Esophagus squamous epithelium (tissue), 5 donors: ENCODE measurements at places on chromosomes 6 and 20.
A peak's percentile ranks its signal among the peaks of the same experiment; 100 is the strongest.

GRCh38 chr6:40807484-40807883 is 220.3 kb upstream of the LRFN2 start:
- H3K27me3 ChIP-seq = no peaks in the 10 kb centered on the region
- peaks cover 30% of the 10 kb centered on the region for H3K4me1 ChIP-seq
- no peak for DNase-seq
- H3K36me3 ChIP-seq = no peaks in the 10 kb centered on the region
- H3K4me3 ChIP-seq = no peak overlapping the region
- peak overlapping the region; percentile 60 for H3K27ac ChIP-seq

- no peaks in the 10 kb centered on the region for H3K36me3 ChIP-seq
- H3K27ac ChIP-seq = peak overlapping the region; percentile 89
- H3K4me1 ChIP-seq = no peaks in the 10 kb centered on the region
- H3K4me3 ChIP-seq = peak overlapping the region; percentile 75
- no peaks in the 10 kb centered on the region for H3K27me3 ChIP-seq
Observed at GRCh38 chr6:106360989-106361430, 493 bp downstream of the CRYBG1 start.

GRCh38 chr6:130138116-130138908 is 84.4 kb downstream of the SAMD3 start:
- H3K4me3 ChIP-seq = no peak overlapping the region
- no peak overlapping the region for H3K27ac ChIP-seq
- H3K4me1 ChIP-seq = no peaks in the 10 kb centered on the region
- H3K36me3 ChIP-seq = no peaks in the 10 kb centered on the region
- no peaks in the 10 kb centered on the region for H3K27me3 ChIP-seq

DNA sequence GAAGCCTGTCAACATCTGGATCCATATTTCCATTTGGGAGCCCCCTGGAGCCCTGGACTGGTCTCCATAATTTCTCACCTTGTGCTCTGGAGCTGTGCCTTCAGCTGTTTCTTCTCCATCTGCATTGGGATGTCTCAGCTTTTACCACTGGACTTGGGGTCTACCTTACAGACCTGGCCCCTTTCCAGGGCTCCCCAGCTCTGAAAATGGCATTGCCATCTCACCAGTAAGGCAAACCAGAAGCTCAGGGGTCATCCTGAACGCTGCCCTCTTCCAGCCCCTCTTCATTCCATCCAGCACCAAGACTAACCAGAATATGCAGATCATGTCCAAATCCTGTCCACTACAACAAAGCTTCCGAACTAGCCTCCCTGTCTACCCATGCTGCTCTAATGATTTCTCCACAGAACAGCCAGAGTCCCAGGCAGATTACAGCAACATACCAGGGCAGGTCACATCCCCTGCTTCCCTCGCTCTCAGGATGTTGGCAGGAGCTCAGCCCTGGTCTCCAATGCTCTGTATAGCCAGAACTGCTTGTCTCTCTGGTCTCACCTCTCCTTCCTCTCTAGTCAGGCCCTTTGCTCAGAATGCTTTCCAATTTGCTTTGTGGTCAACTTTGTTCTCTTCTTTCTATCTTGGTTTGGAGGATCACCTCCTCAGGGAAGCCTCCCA is 17.7 kb upstream of the NNAT start:
- H3K27me3 ChIP-seq = no peaks in the 10 kb centered on the region
- H3K36me3 ChIP-seq = no peaks in the 10 kb centered on the region
- peaks cover 28% of the 10 kb centered on the region for H3K4me1 ChIP-seq
- DNase-seq = no peak

DNA sequence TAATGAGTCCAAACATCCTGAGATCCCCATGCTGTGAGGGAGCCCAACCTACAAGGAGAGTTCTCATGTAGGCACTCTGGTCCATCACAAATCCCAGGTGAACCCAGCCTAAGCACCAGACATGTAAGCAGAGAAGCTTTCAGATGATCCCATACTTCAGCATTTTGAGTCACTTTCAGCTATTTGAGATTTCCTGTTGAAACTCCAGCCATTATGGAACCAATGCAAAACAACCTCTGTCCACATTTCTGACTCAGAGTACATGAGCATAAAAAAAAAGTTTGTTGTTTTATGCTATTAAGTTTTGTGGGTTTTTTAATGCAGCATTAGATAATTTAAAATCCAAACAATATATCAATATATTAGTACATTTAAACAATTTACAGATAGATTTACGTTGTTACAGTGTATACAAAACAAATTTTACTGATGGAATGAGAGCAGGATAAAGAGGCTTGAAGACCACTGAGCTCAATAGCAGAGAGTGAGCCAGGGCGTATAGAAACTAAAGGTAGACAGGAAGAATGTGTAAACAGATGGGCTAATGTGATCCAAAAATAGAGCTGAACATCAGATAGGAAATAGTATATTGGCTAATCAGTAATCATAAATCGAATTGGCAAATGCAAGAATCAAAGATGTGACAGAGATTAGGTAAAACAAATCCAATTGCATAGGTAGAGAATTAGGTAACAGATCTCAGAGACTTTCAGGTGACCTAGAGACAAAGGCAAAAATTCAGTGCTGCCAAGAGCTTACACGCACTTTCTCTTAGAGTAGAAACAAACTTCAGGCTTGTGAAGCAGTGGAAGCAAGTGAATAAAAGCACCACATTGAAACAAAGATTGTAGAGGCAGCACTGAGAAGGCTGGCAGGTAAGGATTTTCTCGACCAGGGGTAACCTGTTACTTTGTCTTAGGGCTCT is 36.2 kb upstream of the PLCB1 start:
- no peaks in the 10 kb centered on the region for H3K36me3 ChIP-seq
- H3K27ac ChIP-seq = no peak overlapping the region
- no peak overlapping the region for H3K4me3 ChIP-seq
- no peaks in the 10 kb centered on the region for H3K4me1 ChIP-seq
- DNase-seq = no peak
- no peaks in the 10 kb centered on the region for H3K27me3 ChIP-seq

DNA sequence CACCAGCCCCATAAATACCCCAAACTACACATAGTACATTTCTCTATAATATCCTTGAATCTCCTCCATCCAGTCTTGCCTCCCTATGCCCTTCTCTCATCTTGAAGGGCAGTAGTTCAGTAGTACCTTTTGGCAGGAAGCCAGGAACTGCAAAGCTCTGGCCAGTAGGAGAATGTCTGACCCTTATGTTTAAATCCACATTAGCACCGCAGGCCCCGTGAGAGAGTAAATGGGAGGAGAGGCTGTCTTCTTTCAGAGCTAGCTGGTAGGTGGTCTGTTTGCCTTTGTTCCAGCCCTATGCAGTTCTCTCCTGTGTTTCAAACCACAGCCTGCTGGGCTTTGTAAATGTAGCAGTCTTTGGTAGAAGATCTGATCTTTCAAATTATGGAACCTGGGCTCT is 690.7 kb downstream of the DOK5 start:
- H3K4me1 ChIP-seq = no peaks in the 10 kb centered on the region
- no peak for DNase-seq
- H3K27ac ChIP-seq = no peak overlapping the region
- H3K36me3 ChIP-seq = no peaks in the 10 kb centered on the region
- no peaks in the 10 kb centered on the region for H3K27me3 ChIP-seq
- H3K4me3 ChIP-seq = no peak overlapping the region

DNA sequence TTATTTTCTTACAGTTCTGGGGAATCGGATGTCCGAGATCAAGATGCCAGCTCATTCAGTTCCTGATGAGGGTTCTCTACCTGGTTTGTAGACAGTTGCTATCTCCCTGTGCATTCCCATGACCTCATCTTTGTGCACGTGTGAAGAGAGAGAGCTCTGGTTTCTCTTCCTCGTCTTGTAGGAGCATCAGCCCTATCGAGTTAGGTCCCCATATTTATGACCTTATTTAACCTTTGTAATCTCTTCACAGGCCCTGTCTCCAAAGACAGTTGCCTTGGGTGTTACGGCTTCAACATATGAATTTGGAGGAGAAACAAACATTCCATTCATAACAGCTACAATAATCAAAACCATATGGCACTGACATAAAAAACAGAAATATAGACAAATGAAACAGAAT is 455.3 kb downstream of the HACE1 start:
- no peak for DNase-seq
- H3K4me3 ChIP-seq = no peak overlapping the region
- no peaks in the 10 kb centered on the region for H3K36me3 ChIP-seq
- no peaks in the 10 kb centered on the region for H3K4me1 ChIP-seq
- no peak overlapping the region for H3K27ac ChIP-seq

DNA sequence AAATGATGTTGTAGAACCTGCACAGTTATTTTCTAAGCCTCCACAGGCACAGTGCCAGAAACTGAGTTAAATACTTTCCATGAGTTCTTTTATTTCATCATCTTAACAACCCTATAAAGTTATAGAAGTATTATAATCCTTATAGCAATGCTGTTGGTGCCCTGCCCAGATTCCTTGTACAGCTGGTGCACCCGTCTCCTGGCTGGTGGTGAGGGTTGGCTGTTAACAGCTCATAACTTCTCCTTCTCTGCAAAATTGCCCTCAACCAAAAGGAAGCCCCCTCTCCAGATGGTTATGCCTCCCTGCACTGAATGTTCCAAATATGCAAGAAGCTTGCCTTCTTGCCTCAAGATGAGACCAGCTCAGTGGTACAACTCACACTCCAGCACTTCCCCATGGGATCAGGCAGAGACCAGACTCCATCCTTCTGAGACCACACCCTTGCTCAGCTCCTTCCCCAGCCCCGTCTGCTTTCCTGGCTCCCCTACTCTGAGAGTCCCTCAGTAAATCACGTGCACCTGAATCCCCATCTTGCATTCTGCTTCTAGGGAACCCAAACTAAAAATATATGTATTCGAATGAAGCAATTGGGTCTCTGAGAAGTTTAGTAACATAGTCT is 304.4 kb upstream of the PLCB4 start:
- H3K27ac ChIP-seq = no peak overlapping the region
- no peak overlapping the region for H3K4me3 ChIP-seq
- no peak for DNase-seq
- no peaks in the 10 kb centered on the region for H3K27me3 ChIP-seq
- peaks cover 10% of the 10 kb centered on the region for H3K36me3 ChIP-seq
- H3K4me1 ChIP-seq = no peaks in the 10 kb centered on the region

DNA sequence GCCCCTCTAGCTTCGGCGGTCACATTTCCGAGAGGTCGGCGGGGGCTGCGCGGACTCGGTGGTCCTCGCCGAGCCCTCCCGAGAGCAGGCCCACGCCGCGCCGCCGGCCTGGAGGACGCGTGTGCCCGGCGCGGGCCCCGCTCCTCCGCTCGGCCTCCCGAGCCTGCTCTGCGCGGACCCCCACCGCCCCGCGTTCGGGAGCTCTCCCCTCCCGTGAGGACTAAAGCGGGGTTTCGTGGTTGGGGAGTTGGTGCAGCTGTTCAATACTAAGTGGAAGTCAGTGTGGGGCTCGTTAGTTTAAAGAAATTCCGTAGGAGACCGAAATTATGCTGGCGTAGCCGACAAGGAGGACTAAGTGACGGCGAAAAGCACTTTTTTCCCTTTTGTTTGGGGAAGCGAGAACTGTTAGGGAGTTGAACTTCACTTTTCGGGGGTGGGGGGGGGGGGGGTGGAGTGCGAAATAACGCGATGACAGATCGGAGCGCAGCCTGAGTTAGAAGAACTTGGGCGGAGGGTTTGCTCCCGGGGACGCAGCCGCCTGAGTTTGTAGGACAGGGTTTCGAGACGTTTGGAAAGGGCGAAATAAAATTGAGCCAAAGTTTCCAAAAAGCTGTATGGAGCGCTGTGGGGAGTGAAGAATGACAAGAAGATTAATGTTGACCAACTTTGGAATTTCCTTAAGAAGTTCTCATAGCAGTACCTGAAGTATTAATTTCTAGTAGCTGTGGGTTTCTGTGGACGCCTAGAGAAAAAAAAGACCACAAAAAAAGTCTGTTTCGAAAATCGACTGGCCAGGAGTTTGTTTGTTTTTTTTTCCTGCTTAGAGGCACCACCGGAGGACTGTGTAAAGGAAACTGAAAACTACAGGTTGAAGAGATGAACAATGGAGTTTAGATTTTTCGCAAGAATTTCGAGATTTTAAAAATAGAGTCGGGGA is 1.4 kb downstream of the QKI start:
- H3K4me1 ChIP-seq = no peaks in the 10 kb centered on the region
- no peak for DNase-seq
- H3K27ac ChIP-seq = peak overlapping the region; percentile 99
- H3K27me3 ChIP-seq = no peaks in the 10 kb centered on the region
- peak overlapping the region; percentile 100 for H3K4me3 ChIP-seq

GRCh38 chr6:24640166-24640565 is 5.8 kb downstream of the KIAA0319 start:
- H3K4me3 ChIP-seq = no peak overlapping the region
- H3K4me1 ChIP-seq = peaks cover 1% of the 10 kb centered on the region
- no peak overlapping the region for H3K27ac ChIP-seq

DNA sequence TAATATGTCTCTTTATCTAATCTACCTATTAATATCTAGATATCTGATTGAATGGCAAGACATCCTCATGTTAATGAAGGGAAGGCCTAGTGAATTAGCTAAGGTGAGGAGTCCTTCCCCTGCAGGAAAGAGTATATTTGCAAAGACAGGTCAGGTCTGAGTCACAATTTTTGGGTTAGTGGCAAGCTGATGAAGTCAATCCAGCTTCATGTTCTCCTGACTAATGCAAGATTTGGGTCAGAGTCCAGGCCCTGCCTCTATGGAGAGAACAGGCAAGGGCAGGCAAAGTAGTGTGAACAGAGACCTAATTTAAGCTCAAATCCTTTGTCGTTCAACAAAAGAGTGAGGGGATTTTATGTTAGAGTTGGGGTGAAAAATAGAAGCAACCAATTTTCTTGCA is 496.7 kb downstream of the BMP2 start:
- no peak overlapping the region for H3K27ac ChIP-seq
- no peak overlapping the region for H3K4me3 ChIP-seq
- DNase-seq = no peak
- H3K4me1 ChIP-seq = no peaks in the 10 kb centered on the region
- no peaks in the 10 kb centered on the region for H3K27me3 ChIP-seq

- H3K36me3 ChIP-seq = no peaks in the 10 kb centered on the region
- peaks cover 8% of the 10 kb centered on the region for H3K27me3 ChIP-seq
- no peak for DNase-seq
Observed at GRCh38 chr6:6646384-6646783, 57.9 kb downstream of the LY86 start.

- DNase-seq = no peak
- H3K27ac ChIP-seq = no peak overlapping the region
- no peaks in the 10 kb centered on the region for H3K4me1 ChIP-seq
- no peaks in the 10 kb centered on the region for H3K36me3 ChIP-seq
- no peak overlapping the region for H3K4me3 ChIP-seq
- H3K27me3 ChIP-seq = peaks cover 15% of the 10 kb centered on the region
Observed at GRCh38 chr20:52411611-52412010, 220.0 kb upstream of the ZFP64 start.

DNA sequence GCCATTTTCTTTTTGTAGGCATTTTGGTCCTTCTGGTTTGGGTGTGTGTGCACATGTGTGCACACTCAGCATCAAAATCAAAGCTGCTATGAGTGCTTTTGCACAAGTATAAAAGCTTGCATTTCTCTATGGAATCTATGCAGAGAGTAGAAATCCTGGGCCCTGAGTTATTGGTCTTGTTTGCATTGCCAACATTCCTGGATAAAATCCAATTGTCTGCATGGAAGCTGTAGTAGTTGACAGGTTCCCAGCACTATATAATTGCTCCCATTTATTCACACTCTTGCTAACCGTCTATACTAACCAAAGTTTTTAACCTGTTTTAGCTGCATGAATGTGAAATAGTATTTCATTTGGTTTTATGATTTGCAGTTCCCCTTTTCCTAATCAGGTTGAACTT is 277.0 kb downstream of the FOXA2 start:
- no peaks in the 10 kb centered on the region for H3K36me3 ChIP-seq
- DNase-seq = no peak
- H3K27me3 ChIP-seq = peaks cover under 1% of the 10 kb centered on the region
- no peaks in the 10 kb centered on the region for H3K4me1 ChIP-seq
- no peak overlapping the region for H3K27ac ChIP-seq
